ENCODE measurements at places on chromosomes 2 and 18. TPM values are rescaled to one million over a fixed set of nuclear protein-coding genes. Genes with fewer than 3 reads are reported as not detected.

STARD7 gene
- 201 TPM for total RNA-seq

GLI2 gene
- total RNA-seq = 10.4 TPM

GRCh38 chr2:164739966-164740365 lies 101.7 kb downstream of the COBLL1 start:
- H3K36me3 ChIP-seq = no peaks in the 10 kb centered on the region
- H3K4me3 ChIP-seq = no peak overlapping the region
- H3K4me1 ChIP-seq = no peaks in the 10 kb centered on the region
- peak; percentile 45 for DNase-seq
- no peaks in the 10 kb centered on the region for H3K27me3 ChIP-seq
- H3K27ac ChIP-seq = no peak overlapping the region

DNA sequence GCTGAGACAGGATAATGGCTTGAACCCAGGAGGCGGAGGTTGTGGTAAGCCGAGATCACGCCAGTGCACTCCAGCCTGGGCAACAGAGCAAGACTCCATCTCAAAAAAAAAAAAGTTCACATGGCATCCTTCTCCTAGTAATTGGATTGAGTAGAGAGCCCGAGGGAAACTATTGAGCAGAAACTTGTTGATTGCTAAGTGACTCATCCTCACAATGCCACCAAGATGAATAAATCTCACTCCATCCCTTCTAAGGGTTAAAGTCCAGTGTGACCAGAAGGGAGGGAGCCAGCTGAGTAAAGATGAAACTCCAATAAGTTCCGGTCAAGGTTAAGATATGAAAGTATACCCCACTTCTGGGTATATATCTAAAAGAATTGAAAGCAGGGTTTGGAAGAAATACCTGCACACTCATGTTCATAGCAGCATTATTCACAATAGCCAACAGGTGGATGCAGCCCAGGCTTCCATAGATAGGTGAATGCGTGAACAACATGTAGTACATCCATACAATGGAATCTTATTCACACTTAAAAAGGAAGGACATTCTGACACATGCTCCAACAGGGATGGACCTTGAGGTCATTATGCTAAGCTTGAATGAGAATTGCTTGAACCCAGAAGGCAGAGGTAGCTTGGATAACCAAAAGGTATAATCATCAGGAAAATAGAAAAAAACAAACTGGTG lies 13.0 kb upstream of the FHL2 start:
- H3K4me3 ChIP-seq = no peak overlapping the region
- no peak for DNase-seq
- no peaks in the 10 kb centered on the region for H3K36me3 ChIP-seq
- no peaks in the 10 kb centered on the region for H3K4me1 ChIP-seq
- H3K27ac ChIP-seq = no peak overlapping the region
- peaks cover 6% of the 10 kb centered on the region for H3K27me3 ChIP-seq

DNA sequence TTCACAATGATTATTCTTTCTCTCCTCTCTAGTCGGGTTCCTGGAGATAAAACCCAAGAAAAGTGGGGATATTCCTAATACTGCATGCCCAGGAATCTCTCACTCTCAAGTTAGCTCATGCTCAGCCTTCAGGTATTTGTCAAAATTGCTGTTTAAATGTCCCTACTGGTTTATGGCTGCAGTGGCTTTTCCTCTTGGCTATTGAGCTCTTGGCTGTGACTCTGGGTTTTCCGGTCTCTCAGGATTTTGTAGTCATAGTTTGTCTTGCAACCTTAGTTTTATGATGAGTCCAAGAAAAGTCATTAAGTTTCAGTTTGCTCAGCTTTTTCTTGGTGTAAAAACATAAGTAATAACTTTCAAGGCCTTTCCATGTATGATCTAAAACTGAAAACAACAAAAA lies 820.7 kb upstream of the HS6ST1 start:
- no peak overlapping the region for H3K27ac ChIP-seq
- H3K4me1 ChIP-seq = no peaks in the 10 kb centered on the region
- DNase-seq = no peak
- no peaks in the 10 kb centered on the region for H3K36me3 ChIP-seq
